ENCODE measurements at places on chromosomes 1 and 21.

GRCh38 chr21:46214478-46215340, 13.9 kb downstream of the LSS start:
- no peak for DNase-seq

GRCh38 chr1:112332176-112333150, 63.6 kb upstream of the CTTNBP2NL start:
- no peak for DNase-seq

DNA sequence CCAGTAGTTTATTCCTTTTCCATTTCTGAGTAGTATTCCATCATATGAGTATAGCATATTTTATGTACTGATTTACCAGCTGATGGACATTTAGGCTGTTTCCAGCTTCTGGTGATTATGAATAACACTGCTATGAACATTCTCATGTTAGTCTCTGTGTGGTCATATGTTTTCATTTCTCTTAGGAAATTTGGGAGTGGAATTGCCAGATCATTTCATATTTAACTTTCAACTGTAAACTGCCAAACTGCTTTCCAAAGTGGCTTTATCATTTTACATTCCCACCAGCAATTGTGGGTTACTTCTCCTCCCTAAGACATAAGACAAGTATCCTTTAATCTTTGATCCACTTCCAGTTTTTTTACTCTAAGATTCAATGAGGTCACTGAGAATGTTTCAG, 85.7 kb upstream of the RALGPS2 start:
- DNase-seq = no peak

DNA sequence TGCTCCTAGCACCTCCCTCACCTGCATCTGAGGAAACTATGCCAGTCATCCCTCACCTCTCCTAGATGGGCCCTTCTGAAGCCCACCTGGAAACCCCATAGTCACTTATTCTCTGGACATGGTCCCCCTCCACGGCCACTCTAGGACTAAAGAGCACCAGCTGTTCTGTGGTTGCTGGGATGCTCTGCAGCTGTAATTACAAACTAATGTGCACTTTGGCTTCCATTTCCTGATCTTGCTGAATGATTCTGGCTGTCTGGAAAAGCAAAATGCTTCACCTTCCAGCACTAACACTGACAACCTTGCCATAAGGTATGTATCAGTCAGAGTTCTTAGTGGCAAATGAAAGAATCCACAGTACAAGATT, 48.7 kb upstream of the PSEN2 start:
- DNase-seq = no peak

GRCh38 chr21:45136500-45136899, 62.1 kb downstream of the ADARB1 start:
- DNase-seq = no peak

Data from CD4-positive, alpha-beta T cell treated with Interleukin-17A for 1 hour (primary cell).